Right renal pelvis (tissue), 4 donors: ENCODE measurements at places on chromosomes 1 and 21.

GRCh38 chr1:108502624-108503023 is 52.5 kb downstream of the NBPF6 start:
- no peak for DNase-seq

- no peak for DNase-seq
These were observed 4.6 kb downstream of the LPGAT1 start for GRCh38 chr1:211825980-211826379.

DNA sequence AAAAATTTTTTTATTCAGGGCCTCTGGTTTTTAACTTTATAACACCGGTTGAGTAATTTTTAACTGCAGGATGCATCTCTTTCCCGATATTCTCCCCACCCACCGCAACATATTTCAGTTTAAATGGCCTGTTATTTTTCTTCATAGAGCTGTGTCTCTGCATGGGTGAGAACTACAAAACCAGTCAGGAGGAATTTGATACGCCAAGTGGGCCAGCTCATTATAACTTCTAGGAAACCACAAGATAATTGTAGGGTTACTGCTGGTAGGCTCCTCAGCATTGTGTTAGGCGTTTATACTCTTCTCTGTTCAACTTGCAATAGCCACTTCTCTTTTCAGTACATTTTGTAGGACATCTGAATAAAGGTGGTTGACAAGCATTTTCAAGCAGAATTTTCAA is 169.7 kb downstream of the PBX1 start:
- no peak for DNase-seq

DNA sequence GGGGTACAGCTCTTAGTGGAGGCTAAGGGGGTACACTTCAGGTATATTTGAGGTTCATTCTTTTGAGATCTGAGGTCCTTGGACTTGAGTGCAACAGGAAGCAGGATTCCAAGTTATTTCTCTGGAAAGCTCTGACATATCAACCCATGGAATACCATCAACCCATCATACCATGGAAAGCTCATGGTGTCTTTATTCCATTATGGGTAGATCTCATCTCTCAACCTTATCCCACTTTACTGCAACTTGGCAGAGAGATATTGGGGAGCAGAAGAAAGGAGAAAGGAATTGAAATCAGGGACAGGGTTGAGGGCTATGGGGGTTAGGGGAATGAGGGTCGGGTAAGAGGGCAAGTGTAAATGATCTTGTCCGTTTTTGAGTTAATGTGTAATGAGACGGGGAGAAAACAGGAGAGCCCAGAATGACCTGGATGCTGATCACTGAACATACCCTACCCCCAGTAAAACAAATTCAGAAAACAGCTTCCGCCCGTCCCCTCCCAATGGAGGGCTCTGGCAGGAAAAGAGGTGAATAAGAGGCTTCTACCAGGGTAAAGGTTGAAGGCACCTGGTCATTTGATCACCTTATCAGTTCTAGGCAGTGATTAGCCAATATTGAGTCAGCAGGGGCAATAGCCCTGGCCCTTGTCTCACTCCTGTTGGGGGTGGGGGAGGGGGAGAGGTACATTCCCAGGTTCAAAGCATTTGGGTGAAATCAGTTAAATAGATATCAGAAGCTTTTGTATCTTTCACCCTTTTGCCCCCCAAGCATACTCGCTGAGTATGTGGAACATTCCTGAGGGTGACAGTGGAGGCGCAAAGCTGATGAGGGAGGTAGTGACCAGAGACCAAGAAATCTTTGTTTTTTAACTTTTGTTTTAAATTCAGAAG is 622 bp upstream of the APOA2 start:
- DNase-seq = no peak

- DNase-seq = no peak
These were observed 59.5 kb downstream of the TRABD2B start for GRCh38 chr1:47937586-47938254.

DNA sequence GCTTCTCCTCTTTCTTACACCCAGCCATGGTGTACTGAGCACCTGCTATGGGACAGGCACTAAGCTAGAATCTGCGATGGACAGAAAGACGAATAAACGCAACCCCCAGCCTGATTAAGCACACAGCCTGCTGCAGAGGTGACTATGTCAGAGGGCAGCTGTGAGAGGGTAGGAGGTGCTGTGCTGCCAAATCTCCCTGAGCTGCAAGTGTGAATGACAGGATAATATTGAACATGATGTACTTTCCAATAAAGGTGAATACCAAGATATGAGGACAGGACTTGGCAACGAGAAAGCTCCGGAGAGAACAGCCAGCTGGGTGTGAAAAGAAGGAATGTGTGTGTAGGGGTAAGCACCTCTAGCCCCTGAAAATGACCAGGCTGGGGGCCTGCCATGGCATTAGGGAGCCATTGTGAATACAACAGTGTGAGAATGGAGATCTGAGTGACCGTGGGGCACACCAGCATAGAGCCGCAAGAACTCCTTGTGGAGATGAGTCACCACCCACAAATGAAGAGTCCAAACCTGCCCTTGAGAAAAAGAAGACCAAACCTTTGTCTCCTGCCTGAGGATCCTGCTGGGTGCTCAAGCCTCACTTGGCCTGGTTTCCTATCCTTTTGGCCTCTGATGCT is 83.0 kb upstream of the ATF3 start:
- no peak for DNase-seq

- no peak for DNase-seq
These were observed 14.4 kb downstream of the CASP9 start for GRCh38 chr1:15509586-15509985.

DNA sequence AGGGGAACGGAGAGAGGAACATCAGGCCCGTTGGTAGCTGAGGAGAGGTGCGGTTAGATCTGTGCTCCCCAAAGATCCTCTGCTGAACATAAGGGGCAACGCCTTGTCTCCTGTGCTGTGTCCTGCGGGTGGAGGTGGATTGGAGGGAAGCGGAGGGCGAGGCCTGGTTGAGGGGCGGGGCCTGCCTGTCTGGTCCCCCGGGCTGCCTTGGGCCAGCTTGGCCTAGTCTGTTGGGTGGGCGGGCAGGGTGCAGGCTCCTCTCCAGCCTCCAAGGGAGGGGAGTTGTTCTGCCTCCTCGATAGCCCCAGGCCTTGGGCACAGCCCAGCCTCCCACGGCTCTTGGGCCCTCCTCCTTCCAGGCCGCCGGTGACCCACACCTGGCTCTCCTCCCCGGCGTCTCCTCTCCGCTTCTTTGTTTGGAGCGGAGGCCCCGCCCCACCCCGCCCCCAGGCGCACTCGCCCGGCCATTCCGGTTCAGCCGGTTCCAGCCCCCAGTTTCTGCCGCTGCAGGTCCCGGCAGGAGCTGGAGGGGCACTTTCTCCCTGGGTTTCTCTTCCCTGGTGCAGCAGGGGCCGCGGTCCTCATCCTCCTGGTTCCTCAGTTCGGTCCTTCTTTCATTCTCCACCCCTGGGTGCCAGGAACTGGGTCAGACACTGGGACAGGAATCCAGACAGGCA is 19.4 kb downstream of the PTPRF start:
- DNase-seq = peak; percentile 77

- no peak for DNase-seq
These were observed 56.8 kb downstream of the MRPL37 start for GRCh38 chr1:54256522-54257345.

DNA sequence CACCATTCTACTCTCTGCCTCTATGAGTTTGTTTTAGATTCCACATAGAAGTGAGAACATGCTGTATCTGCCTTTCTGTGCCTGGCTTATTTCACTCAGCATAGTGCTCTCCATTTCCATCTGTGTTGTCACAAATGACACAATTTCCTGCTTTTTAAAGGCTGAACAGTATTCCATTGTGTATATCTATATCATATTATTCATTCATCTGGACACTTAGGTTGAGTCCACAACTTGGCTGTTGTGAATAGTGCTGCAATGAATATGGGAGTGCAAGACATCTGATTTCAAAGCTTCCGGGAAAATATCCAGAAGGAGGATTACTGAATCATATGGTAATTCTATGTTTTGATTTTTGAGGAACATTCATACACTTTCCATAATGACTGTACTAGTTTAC is 20.1 kb upstream of the DONSON start:
- DNase-seq = no peak

DNA sequence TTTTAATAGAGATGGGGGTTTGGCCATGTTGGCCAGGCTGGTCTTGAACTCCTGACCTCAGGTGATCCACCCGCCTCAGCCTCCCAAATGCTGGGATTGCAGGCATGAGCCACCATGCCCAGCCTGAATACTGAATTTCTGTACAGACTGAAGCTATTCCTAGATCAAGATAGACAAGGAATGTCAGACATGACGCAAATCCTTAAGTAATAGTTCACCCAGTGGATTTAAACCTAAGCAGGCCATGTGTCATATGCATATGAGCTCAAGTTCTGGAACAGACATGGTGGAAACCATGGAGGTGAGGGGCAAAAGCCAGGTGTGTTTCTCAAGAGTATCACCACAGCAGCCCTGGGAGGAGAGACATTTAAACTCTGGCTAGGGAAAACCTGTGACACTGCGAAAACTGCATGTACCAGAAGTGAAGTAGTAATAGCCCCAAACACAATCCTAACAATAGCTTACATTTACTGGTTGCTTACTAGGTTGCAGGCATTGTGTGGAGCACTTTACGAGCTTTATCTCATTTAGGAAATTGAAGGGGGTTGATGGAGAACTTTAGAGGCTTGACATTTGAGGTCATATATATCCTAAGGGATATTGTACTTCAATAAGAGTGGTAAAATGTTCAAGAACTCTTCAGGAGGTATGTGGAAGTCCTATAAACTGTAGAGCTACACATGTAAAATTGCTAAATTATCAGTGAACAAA is 31.7 kb upstream of the MAN1A2 start:
- no peak for DNase-seq

GRCh38 chr1:209707308-209707707 is 2.7 kb downstream of the HSD11B1 start:
- no peak for DNase-seq

DNA sequence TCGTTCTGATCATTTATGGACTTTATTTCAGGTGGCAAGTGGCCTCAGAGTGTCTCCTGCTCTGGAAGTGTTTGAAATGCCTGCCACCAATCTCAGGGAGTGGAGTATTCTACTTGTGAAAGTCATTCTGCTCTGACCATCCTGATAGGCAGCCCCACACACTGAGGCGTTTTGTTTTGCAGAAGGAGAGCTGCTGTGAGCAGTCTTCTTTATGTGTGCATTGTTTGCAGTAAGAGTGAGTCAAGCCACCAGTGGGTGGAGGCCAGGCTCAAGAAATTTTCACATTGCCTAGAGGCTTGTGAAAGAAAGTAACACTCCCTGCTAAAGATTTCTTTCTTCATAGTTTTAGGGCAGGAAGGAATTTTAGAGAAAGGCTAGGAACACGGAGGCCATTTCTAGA is 204.4 kb downstream of the SLC35F3 start:
- no peak for DNase-seq
